Stimulated activated CD4-positive, alpha-beta T cell treated with anti-CD3 and anti-CD28 coated beads, Interleukin-15, amount 100 ng/mL, for 1 hour (primary cell): ENCODE measurements at places on chromosomes 7 and 10.

GRCh38 chr10:120824881-120825309 is 26.3 kb upstream of the WDR11 start:
- DNase-seq: no peak

- no peak for DNase-seq
These were observed 153.6 kb downstream of the CACNB2 start for GRCh38 chr10:18293536-18294510.

GRCh38 chr7:50629238-50629901 is 64.2 kb upstream of the DDC start:
- no peak for DNase-seq

DNA sequence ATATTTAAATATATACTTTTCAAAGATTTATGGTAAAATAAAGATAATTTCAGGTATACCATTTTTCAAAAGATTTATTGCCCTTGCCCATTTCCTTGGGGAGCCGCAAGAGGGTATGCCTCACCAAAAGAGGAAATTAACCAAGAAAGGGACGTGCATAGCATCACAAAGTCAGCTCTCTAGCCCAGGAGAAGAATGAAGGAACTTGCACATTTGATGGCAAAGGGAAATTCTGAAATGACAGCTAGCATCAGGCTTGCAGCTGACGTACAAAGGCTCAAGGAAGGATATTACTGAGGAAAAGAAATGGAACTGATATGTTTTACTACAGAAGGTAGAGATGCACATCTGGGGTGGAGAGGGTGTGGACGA is 93.6 kb upstream of the RSU1 start:
- no peak for DNase-seq

- no peak for DNase-seq
These were observed 61.9 kb upstream of the PDLIM1 start for GRCh38 chr10:95352684-95353083.

GRCh38 chr10:121556455-121556854 is 41.8 kb downstream of the FGFR2 start:
- DNase-seq: no peak

DNA sequence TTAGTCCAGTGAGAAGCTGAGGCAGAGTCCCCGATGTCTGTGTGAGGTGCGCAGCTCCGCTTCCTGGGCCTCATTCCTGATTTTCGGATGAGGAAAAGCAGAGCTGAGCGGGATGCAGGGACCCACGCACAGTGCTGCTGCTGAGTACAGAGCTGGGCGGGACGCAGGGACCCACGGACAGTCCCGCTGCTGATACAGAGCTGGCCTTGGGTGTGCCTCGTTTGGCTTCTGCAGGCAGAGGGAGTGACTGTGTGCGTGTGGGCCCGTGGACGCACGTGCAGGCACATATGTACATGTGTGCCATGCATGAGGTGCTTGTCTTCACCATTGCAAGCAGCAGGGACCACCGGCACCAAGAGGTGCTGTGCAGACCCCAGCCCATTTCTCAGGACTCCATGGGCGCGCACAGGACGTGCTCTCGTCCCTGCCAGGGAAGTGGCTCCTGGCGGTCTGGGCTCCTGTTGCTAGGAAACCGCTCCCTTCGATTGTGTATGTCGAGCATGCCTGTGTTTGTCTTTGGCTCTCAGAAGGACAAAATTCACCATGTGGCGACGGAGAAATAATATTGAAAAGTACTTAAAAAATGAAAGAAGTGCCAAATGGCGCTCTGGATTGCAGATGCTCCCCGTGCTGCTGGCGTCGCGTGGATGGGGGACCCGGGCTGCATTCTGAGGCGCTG is 303.8 kb upstream of the MKI67 start:
- no peak for DNase-seq

- DNase-seq: no peak
These were observed 105.2 kb downstream of the FAS start for GRCh38 chr10:89095701-89096391.

GRCh38 chr7:7681191-7681935 is 37.0 kb downstream of the RPA3 start:
- DNase-seq: no peak

GRCh38 chr7:95421847-95422444 is 12.9 kb downstream of the PON2 start:
- no peak for DNase-seq

GRCh38 chr10:71423901-71424300 is 27.2 kb downstream of the CDH23 start:
- no peak for DNase-seq

GRCh38 chr10:48330269-48330668 is 23.8 kb downstream of the MAPK8 start:
- no peak for DNase-seq
